ENCODE measurements at places on chromosomes 4 and X.

DNA sequence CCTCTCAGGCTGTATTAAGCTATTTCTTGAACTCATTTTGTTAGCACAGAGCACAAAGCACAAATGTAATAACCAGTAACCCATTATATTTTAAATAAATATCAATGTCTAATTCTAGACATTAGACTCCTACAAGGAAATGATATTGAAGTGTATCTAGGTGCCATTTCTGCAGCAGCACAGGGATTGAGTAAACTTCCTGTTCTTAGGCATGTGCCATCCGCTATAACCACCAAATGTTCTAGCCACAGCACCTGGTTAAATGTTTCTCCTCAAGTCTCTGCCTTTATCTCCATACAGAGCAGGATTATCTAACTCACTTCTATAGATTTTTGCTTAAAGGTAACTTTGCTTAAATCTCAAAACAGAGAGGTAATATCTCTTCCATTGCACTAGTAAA is 51.4 kb downstream of the SGMS2 start:
- no peak for DNase-seq

GRCh38 chr4:37732526-37733186 is 46.5 kb upstream of the RELL1 start:
- no peak for DNase-seq

- DNase-seq, result no peak
Observed at GRCh38 chr4:187577941-187578480, 417.6 kb upstream of the ZFP42 start.

- no peak for DNase-seq
Observed at GRCh38 chrX:56802921-56803849, 74.1 kb downstream of the NBDY start.

DNA sequence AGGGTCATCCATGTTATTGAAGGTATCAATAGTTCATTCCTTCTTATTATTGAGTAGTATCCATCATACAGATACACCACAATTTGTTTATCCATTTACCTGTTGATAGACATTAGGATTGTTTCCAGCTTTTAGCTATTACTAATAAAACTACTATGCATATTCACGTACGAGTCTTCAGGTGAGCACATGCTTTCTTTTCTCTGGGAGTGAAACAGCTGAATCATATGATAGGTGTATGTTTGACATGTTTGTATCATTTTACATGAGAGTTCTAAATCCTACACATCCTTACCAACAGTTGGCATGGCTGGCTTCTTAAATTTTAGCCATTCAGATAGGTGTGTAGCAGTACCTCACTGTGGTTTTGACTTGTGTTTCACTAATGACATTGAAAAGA is 556.6 kb upstream of the DIPK2B start:
- no peak for DNase-seq

DNA sequence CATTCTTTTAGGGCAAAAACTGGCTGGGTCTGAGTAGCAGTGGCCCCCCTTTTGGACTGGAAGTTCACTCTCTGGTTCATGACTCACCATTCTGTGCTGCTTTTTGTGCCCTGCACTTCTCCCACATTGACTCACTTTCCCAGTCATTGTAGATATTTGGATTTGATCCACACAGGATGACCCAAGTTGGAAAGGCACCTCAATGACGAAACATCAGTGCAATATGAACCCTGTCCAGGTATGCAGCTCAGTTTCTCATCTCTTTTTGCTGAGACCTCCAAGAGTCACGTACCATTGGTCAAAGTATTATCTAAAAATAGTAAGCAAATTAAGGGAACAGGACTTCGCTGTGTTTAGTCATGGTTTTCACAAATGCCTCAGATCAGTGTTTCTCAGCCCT is 92.7 kb downstream of the CBLL2 start:
- DNase-seq, result no peak

DNA sequence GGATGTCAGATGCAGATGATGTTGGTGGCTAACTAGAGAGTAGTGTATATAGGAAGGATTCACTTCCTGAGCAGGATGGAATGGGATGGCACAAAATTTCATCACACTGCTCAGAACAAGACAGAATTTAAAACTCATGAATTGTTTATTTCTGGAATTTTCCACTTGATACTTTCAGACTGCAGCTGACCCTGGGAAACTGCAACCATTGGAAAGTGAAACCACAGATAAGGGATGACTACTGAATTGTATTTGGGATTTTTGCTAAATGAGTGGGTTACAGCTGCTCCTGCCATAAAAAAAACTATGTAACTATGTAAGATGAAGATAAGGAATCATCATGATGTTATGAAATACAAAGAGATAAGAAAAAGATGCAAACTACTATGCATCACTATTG is 51.4 kb downstream of the NPY5R start:
- DNase-seq, result no peak

DNA sequence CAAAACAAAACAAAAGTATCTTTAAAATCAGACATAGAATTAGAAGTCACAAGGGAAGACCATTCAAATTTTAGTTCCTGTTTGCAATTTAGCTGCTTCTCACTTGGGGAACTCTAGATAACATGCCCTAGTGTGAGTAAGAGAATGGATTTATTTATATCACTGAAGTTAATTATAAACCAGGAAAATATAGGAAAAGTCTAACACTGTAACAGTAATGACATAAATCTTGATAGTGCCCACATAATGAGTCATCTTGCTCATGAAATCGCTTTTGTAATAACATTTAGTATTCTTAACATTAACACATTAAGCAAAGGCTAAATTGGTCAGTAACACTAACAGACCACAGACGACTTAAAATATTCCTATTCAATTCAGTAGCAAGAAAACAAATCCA is 710.7 kb downstream of the STPG2 start:
- DNase-seq, result no peak

GRCh38 chr4:96471956-96472867 is 632.3 kb downstream of the PDHA2 start:
- no peak for DNase-seq

DNA sequence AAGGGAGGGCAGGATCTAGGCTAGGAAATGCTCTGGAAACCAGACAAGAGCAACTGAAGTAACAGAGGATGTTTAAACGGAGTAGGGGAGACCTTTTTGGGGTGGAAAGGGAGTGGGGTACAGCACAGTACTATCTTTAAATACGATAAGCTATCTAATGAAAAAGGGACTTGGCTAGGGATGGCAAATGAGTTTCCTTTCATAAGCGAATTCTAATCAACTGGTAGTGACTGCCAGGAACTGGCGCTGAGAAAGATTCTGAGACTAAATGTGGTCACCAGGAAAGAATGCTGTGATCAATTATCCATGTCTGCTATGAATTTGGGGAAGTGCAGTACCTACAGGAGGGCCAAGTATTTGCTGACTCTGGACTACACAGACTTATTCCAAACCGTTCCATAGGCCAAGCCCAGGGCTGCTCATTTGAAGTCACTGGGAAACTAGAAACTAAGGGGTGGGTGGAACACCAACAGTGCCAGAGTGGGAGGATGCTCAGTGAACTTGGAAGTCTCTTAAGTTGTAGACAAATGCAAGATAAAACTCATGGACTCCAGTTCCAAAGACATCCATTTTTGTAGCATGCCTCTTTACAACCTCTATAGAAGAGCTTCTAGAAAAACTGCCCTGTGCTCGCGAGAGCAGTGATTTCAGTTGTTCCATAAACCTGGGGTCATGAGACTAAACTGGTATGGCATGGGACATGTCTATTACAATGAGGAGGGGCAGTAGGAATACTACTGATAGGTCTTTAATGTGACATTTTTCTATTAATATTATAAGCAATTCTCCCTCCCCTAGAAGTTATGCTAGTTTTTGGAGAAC is 2.0 kb downstream of the TRAPPC2 start:
- DNase-seq, result no peak

DNA sequence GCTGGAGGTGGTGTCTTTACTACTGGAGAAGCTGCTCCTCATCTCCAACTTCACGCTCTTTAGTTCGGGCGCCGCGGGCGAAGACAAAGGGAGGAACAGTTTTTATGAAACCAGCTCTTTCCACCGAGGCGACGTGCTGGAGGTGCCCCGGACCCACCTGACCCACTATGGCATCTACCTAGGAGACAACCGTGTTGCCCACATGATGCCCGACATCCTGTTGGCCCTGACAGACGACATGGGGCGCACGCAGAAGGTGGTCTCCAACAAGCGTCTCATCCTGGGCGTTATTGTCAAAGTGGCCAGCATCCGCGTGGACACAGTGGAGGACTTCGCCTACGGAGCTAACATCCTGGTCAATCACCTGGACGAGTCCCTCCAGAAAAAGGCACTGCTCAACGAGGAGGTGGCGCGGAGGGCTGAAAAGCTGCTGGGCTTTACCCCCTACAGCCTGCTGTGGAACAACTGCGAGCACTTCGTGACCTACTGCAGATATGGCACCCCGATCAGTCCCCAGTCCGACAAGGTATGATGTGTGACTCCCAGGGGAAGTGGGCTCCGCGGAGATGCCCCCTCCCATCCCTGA is 634 bp downstream of the LRAT start:
- no peak for DNase-seq

GRCh38 chrX:69104756-69105434 is 60.4 kb downstream of the PJA1 start:
- no peak for DNase-seq

DNA sequence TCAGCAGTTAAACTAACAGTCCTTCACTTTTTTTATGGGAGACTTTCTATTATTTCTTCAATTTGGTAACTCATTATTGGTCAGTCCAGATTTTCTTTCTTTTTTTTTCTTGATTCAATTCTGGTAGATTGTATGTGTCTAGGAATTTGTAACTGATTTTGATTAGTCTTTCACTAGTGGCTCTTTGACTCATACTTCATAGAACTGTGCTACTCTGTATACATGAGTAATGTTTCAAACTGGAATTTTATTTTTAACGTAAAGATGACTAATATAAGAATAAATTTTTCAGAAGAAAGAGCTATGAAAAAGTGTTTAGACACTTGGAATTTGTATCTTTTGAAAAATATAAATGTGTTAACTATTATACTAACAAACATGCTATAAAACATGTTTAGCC is 813.0 kb downstream of the TRAM1L1 start:
- no peak for DNase-seq

DNA sequence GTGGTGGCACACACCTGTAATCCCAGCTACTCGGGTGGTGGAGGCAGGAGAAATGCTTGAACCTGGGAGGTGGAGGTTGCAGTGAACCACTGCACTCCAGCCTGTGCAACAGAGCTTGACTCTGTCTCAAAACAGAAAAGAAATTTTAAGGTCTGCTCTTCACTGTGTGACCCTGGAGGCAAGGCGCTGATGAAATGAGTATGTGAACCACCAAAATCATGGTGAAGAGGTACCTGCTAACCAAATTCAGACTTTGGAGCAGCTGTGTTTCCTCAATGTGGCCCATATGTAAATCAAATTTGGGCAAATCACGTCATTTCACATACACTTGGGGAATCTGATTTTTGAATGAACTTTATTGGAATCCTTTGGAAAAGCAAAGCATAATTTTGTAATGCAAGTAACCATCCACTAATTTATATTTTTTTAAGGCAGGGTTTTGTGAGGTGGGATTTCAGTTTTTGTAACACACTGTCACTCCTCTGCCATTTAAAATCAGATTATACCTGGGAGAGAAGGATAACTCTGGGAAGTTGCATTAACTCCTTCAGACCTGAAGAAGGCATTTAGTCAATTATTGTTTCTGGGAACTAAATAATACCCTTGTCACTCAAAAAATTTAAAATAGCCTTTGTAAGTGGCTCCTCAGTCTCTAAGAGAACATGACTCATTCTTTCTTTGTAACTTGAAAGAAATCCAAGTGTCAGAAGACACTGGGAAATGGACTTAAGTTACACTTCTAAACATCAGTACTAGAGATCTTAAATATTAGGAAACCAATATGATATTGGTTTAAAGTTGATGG is 24.0 kb downstream of the DOCK11 start:
- DNase-seq, result no peak

DNA sequence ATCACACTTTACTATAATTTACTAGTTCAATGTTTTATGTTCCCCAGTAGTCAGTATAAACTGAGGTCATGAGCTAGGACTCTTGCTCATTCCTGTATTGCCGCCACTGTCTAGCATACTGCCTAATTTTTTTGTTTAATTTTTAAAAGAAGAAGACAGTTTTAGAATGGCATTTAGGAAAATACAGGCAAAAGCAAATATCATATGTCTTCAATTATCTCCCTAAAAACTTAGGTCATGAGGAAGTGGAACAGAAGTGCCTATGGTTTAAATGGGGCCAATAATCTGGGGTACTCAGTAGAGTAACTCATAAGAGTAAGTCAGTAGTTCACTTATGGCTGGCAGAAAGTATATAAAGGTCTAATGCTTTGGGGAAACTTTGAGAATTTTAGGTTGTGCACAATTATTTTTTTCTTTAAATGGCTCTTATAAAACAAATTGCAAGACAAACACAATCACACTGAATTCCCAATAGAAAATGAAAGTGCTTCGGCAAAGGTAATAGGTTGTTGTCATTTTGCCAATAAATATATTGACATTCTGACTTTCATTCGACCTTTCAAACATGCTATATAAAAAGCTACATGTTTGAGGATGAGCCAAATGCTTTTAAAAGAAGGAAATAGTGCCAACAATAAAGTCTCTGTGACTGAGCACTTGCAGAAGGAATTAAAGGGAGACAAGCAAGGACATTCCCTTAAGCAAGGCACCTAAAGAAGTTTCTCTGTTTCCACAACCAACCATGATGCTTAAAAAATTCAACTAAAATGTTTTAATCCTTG is 390.1 kb downstream of the PDGFC start:
- DNase-seq, result no peak

DNA sequence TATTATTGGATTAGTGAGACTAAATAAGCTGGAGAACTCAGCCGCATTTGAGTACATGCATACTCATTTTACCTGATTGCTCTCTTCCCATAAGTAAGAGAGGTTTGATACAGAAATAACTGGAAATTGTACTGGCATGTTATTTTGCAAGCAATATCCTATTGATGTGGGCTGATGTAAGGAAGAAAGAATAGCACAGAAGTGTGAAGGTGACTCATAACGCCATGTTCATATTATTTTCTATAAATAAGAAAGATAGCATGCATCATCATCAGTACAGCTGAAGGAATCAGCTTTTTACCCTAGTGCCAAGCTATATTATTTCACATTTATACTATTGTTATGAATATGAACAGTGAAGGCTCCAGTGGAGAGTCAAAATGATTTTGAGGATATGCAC is 138.3 kb upstream of the FAM47A start:
- no peak for DNase-seq

GRCh38 chrX:13898083-13898482 is 81.2 kb upstream of the GPM6B start:
- no peak for DNase-seq

- no peak for DNase-seq
Observed at GRCh38 chr4:169765835-169766234, 8.1 kb upstream of the HPF1 start.

GRCh38 chr4:150117094-150117493 is 38.8 kb downstream of the DCLK2 start:
- no peak for DNase-seq

DNA sequence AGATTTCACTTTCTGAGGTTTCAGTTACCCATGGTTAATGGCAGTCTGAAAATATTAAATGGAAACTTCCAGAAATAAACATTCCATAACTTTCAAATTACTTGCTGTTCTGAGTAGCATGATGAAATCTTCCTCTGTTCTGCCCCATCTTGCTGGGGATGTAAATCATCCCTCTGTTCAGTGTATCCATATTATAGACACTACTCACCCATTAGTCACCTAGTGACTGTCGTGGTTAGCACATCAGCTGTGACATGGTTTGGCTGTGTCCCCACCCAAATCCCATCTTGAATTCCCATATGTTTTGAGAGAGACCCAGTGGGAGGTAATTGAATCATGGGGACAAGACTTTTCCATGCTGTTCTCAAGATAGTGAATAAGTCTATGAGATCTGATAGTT is 125.5 kb upstream of the GIMD1 start:
- no peak for DNase-seq
